Renal cortex interstitium (tissue), 15 donors: ENCODE measurements at places on chromosomes 6 and 20. TPM values are rescaled to one million over a fixed set of nuclear protein-coding genes. Genes with fewer than 3 reads are reported as not detected.

DNA sequence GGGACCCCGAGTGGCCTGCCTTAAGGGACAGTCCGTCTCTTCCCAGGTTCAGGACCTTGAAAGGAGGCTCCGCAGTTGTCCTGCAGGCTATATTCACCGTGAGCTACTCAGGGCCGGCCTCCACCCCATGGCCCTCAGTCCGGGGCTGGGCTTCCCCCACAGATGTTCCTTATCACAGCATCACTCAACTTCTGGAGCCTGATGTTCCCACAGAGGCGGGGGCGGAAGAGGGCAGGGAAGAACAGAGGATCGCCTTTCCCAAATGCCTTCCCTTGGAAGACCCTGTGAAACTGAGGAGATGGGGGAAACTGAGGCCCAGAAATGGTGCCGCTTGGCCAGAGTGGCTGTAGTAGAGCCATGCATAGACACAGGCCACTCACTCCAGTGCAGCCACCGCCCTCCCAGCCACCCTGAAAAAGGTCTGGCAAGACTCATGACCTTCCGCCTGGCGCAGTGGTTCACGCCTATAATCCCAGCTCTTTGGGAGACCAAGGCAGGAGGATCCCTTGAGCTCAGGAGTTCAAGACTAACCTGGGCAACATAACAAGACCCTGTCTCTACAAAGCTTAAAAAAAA is 4.3 kb upstream of the COX4I2 start:
- no peak for DNase-seq

GRCh38 chr6:14804001-14804784 is 441.7 kb upstream of the JARID2 start:
- no peak for DNase-seq

DNA sequence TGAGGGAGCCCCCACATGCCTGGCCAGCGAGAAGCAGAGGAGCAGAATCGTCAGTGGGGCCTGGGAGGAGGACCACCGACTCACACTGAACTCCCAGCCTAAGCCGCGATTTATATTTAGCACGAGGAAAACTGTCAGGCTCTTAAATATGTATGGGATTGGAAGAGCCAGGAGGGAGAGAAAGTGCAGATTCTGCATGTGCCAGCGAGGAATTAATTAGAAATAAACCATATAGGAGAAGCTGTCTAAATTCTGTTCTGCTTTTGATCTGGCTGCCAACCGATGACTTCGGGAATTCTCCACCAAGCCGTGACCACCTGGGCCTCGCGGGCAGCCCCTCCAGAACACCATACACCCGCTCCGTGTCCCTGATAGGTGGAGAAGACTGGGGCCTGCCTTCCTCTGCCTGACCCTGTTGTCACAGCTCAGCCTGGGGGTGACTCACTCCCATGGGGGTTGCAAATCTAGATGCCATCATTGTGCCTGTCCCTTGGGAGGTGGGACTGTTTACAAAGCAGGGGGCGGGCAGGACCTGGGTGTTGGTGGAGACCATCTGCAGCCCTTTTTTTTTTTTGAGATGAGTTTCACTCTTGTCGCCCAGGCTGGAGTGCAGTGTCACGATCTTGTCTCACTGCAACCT is 91.1 kb upstream of the PMEPA1 start:
- no peak for DNase-seq

GRCh38 chr20:20562507-20562906 is 149.9 kb downstream of the RALGAPA2 start:
- DNase-seq: no peak

DNA sequence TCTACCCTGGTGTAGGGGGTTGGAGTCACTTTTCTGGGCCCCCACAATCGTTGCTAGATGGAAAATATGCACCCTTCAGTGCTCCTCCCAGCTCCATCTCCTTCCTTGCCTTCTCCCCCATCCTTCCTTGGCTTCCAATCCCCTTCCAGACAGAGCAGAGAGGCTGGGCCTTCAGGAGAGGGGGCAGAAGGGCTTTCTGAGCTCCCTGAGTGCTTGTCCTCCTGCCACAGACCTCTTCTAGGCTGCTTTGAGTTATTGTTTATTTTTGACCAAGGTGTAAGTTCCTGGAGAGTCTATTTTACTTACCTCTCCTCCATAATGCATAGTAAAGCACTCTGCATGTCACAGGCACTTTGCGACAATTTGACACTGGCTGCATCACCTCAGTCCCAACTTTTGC is 96.4 kb upstream of the CNKSR3 start:
- no peak for DNase-seq

DNA sequence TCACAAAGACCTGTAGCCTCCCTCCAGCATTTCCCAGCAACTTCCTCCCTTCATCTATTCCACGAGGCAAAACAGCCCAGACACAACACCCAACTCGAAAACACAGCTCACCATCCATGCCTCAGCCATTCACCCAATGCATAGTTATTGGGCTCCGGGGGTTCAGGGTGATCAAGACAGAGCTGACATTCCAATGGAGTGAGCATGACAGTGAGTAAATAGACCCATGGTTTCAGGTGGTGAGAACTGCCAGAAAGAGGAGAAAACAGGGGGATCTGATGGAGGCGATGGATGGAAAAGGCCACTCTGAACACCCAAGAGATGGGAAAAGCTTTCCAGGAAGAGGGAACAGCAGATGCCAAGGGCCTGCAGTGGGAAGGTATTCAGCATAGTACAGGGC is 5.9 kb downstream of the CASS4 start:
- DNase-seq: no peak

DNA sequence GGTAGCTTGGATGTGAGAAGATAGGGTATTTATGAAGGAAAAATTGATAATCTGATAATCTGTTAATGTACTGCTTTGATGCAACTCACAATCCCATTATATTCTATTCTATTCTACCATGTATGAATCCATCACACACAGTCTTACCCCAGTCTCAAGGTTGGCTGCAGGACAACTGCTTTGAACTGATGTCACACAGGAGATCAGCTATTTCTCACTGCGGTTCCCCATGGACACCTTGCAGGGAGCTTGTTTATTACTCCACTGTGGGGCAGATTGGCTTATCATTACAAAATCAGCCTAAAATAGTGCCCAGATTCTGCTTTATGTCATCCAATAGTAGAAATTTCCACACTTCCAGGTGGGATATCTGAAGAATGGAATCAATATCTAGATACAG is 61.0 kb upstream of the HS3ST5 start:
- no peak for DNase-seq

DNA sequence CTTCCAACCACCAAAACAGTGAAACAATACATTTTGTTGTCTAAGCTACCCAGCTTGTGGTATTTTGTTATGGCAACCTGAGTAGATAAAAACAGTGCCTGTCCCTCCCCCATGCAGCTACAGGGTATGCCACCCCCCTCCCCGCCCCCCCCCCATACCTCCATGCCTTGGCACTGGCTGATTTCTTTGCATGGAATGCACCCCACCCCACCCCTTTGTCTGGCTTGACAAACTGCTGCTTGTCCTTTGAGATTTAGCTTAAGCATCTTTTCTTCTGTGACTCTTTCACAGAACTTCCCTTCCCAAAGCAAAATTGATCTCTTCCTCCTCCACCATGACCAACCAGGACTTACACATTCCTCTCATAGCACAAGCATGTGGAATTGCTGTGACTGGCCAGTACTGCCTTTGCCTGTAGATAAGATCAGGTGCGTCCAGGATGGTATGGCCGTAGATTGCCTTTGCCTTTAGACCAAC is 64.6 kb upstream of the ADGRF1 start:
- DNase-seq: no peak

DNA sequence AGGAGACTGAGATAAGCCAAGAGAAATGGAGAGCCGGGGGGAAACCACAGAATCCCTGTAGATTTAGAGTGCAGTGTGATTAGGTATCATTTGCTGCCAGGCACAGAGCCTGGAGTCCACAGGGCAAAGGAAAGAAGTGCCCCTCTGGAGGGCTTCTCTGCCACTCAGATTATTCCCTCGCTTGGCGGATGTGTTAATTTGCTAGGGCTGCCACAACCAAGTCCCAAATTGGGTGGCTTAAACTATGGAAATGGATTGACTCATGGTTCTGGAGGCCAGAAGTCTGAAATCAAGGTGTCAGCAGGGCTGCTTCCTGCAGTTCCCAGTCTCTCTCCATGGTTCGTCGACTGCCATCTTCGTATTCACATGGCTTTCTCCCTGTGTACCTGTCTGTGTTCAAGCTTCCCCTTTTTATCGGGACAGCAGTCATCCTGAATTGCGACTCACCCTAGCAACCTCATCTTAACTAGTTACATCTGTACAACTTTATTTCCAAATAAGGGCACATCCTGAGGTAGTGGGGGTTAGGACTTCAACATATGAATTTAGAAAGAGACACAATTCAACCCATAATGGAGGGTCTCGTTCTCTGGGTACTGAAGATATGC is 122.2 kb downstream of the ANKRD60 start:
- no peak for DNase-seq

DNA sequence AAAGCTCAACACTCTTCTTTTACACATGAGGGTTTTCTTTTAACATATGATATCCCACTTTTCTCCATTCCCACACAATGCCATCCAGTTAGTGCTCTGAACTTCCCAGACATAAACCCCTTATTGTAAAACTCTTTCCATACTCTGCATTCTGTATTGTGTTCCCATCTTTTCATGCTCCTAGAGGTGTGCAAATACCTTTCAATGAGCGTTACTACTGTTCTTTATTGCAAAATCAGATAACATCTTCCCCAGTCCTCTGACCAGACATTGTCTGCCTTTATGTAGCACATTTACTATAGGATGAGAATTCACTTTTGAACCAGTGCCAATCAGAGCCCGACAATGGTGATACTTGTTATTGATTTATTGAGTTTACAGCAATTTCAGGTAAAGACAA is 296.2 kb downstream of the GRIK2 start:
- DNase-seq: no peak

DNA sequence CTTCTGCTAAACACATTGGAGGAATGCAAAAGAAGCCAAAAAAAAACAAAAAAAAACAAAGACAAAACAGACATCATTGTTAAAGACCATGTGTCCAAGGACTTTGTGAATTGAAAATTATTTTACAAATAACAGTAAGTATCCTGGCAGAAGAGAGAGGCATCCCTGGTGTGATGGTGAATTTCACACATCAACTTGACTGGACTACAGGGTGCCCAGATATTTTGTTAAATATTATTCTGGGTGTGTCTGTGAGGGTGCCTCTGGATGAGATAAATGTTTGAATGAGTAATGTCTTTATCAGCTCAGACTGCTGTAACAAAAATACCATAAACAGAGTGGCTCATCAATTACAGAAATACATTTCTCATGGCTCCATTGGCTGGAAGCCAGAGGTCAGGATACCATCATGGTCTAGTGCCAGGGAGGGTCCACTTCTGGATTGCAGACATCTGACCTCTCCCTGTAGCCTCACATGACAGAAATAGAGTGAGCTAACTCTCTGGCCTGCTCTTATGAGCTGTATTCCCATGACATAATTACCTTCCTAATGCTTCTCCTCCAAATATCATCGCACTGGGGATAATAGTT is 12.2 kb upstream of the C6orf118 start:
- DNase-seq: no peak

VWA7 gene
- 13.9 TPM for polyA plus RNA-seq

HS3ST5 gene
- polyA plus RNA-seq: 0.56 TPM

CALHM4 gene
- 0.85 TPM for polyA plus RNA-seq

HCRTR2 gene
- polyA plus RNA-seq: 0.35 TPM

SKIC2 gene
- 47.7 TPM for polyA plus RNA-seq

TOX2 gene
- 2.7 TPM for polyA plus RNA-seq

TINAG gene
- polyA plus RNA-seq: 30.0 TPM

MTO1 gene
- polyA plus RNA-seq: 30.3 TPM

NHSL1 gene
- 17.3 TPM for polyA plus RNA-seq
